HEK293T (cell line): ENCODE measurements at places on chromosomes 4 and X.

DNA sequence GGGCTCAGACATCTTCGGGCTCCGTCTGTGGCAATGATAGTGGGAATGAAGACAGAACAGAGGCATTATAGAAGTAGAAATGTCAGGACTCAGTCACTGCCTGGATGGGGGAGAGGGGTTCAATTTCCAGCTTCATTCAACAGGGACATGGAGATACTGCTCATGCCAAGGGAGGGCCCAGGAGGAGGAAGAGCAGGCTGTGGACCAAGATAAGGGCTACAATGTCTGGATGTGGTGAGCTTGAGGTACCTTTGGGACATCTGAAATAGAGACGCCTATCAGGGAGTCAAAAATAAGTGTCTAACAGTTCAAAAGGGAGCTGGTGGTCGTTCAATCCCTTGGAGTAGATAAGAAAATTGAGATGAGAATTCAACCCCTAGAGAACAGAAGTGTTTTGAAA, 34.5 kb downstream of the ELF4 start:
- no peak for DNase-seq

DNA sequence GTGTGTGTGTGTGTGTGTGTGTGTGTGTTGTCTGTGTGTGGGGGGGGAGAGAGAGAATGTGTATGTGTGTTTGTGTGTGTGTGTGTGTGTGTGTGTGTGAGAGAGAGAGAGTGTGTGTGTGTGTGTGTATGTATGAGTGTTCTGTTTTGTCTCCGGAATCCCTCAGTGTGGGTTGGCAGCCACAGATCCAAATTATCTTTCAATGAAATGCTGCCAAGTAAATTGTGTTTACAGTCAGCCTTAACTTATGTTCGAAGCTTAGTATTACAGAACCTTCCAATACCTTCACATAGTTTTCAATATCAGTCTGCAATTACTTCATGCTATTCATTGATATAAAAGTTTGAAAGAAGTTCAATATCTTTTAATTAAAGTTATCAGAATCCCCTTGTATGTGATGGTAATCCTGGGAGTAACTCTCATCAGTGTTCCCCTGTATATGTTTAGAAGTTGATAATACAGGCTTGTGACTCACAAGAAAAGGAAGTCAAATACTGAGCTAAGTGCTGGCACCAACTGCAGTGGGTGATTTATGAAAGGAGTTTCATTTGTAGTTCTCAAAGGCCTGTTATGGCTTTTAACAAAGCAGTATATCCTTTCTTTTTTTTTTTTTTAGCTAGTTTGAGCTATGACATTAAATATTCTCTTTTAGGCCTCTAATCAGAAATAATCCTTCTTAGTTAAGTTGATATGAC, 51.6 kb upstream of the HTR2C start:
- no peak for DNase-seq

DNA sequence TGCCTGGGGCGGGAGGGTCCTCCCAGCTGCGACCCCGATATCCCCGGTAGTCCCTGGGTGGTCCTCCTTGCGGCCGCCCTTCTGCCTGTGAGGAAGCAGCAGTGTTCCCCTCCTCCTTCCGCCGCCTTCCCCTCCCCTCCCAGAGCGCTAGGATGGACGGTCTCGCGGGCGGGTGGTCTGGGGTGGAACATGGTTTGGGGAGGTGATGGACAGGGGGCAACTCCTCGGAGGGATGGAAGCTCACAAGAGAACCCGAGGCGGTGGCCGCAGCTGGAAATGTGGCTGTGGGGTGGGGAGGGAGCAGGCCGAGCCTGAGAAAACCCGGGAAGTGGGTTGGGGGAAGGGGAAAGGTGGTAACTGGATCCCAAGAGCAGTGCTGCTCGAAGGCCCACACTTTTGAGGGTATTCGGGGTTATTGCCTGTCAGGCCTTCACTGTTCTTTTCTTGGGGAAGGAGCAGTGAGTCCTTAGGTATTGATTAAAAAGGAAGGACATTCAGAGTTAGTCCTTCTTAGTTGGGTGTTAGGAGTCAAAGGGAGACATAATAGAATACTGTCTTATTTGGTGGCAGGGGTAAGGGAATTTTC, 581 bp downstream of the UBE2K start:
- DNase-seq = peak; percentile 34

DNA sequence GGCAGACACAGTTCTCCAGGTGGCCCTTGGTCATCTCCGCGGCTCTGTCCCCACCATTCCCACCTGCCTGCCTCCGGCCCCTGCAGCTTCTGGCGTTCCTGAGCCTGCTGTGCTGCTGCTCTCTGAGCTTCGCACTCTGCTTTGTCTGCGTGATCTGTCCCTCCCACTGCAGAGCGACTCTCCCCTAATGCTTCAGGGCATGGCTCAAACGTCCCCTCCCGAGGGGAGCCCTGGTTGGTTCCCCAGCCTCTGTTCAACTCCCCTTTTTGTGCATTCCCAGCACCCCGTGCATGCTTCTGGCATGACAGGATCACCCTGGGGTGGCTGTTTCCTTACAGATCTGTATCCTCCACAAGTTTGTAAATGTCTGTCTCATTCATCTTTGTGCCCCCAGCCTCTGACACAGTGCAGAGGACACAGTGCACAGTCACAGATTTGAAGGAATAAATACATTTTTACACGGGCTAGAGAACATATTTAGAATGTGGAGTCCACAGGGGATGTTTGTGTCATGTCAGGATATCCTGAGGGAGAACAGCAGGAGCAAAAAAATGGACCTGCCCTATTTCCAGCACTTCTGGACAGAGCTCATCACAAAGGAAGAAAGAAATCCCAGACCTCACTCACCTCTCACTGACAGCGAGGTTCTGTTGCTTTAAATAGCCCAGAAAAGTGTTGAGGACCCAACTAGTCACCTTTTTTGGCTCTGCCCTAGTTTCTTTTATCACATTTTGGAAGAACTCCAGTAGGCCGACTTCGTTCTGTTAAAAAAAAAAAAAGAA, 72.6 kb downstream of the GATB start:
- DNase-seq = no peak

GRCh38 chr4:22090661-22091351, 142.2 kb upstream of the KCNIP4 start:
- no peak for DNase-seq

GRCh38 chr4:182293691-182294255, 50.6 kb downstream of the TENM3 start:
- DNase-seq = no peak

DNA sequence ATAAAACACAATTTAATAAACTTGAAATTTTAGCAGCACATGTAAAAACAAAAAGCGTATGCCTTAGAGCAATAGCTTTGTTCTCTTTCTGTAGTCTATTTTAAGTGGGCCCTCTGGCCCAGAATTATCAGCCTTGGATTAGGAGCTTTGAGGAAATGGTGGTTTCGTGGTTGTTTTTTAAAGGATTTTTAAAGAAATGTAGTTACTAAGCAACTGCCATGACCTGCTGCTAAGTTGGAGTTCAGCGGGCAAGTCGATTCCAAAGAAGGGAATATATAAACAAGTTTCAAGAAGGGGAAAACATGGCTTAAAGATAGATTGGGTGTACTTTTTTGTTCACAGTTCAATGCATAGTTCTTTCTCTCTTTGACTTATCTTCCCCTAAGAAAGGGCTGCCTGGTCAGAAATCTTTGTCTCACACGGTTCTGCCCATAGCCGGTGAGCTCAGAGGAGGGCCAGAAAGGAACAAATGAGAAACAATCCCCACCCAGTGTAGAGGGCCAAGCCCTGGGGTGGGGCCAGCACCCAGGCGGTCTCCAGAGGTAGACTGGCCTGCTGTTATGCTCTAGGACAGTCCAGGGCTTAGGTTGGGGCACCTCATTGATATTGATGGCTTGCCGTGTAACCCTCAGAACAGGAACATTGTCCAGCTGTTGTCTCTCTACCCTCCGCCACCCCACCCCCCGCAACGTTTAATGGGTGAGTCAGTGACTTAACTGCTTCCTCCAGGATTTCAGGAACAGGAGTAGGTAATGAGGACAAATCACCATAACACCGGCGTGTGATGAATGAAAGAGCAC, 32.5 kb downstream of the DLG3 start:
- no peak for DNase-seq

GRCh38 chr4:87882321-87882720, 49.6 kb downstream of the MEPE start:
- DNase-seq = no peak

- no peak for DNase-seq
Observed at GRCh38 chrX:281166-281999, at the start of gene PLCXD1. Gene PLCXD1 (plus strand): TSS chrX:281381. CDS start chrX:284188, 2,807 bp downstream.
